ENCODE measurements at places on chromosomes 3 and 15. TPM values are rescaled to one million over a fixed set of nuclear protein-coding genes. Genes with fewer than 3 reads are reported as not detected.

Gene KNG1
- total RNA-seq, result not detected

Gene TMEM212
- not detected for total RNA-seq

Gene PIF1
- total RNA-seq, result 23.6 TPM

Gene AGBL1
- 0.10 TPM for total RNA-seq

Gene MYLK
- total RNA-seq, result not detected

Gene GABRR3
- not detected for total RNA-seq

Gene NME9
- total RNA-seq, result 0.58 TPM

Gene IP6K2
- 43.4 TPM for total RNA-seq

Gene DNAH12
- not detected for total RNA-seq

Gene MAP1A
- 1.5 TPM for total RNA-seq

Gene THPO
- not detected for total RNA-seq

Gene GOLGA6L9
- total RNA-seq, result 1.9 TPM

Gene PPP2R3A
- total RNA-seq, result 0.33 TPM

Gene MUSTN1
- not detected for total RNA-seq

Gene ITPKA
- 4.7 TPM for total RNA-seq
